ENCODE measurements at places on chromosomes 2 and 18. TPM values are rescaled to one million over a fixed set of nuclear protein-coding genes. Genes with fewer than 3 reads are reported as not detected.

The FBLN7 gene
- 1.7 TPM for polyA plus RNA-seq

The FAHD2B gene
- polyA plus RNA-seq: 15.5 TPM

The MSH2 gene
- polyA plus RNA-seq: 13.1 TPM

DNA sequence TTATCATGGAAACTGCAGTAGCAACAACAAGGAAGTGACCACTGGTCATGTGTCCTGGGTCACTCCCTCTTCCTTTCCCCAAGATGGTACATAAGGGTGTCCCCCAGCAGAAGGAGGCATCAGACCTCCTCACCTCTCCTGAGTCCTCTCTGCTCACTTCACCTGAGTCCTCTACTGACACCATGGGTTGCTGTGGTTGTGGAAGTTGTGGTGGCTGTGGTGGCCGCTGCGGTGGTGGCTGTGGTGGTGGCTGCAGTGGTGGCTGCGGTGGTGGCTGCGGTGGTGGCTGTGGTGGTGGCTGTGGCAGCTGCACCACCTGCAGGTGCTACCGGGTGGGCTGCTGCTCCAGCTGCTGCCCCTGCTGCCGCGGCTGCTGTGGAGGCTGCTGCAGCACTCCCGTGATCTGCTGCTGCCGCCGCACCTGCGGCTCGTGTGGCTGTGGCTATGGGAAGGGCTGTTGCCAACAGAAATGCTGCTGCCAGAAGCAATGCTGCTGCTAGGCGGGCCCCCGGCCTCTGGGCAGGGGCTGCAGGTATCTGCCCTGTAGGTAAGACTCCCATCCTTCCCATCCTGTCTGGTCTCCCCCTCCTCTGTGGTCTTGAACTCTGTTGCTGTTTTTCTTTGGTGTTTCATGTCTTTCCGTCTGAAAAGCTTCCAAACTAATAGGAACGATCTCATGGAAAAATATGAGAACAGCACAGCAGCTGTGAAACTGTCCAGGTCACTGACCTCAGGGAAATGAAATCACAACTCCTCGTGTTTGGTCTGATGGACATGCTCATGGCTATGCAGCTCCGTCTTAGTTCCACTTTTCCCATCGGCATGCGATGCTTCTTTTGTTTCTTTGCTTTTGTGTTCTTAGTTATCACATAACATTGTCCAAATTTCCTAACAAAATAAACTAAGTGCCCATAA is at the start of gene SCYGR4:
Gene SCYGR4, plus strand, starts transcription at position 183 of the 915 bp plus-strand sequence. Its CDS starts 0 bp downstream, at position 183.
- H3K4me3 ChIP-seq: no peak within 1 kb of the TSS
- no peak within 1 kb of the TSS for H3K27ac ChIP-seq

DNA sequence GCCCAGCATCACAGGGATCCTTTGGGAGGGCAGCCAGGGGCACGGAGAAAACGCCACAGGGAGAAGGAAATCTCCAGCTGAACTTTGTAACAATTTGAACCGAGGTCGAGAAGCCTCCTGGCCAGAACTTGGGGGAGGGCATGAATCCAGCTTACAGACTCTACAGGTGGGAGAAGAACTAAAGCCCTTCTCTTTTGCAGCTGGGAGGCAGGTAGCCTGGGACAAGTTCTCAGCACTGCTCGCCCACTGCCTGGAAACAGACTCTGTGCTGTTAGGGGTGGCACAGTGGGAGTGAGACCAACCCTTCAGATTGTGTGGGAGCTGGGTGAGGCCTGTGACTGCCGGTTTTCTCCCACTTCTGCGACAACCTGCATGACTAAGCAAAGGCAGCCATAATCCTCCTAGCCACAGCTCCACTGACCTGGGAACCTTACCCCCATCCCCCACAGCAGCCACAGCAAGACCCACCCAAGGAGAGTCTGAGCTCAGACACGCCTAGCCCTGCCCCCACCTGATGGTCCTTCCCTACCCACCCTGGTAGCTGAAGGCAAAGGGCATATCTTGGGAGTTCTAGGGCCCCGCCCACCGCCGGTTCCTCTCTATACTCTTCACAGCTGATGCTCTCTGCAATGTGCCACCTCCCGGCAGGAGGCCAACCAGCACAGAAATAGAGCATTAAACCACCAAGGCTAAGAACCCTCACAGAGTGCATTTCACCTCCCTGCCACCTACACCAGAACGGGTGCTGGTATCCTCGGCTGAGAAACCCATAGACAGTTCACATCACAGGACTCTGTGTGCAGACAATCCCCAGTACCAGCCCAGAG is 136.0 kb upstream of the SIX2 start:
- no peak for DNase-seq
- no peak overlapping the region for H3K4me3 ChIP-seq
- H3K27ac ChIP-seq: no peak overlapping the region
- H3K27me3 ChIP-seq: peaks cover 38% of the 10 kb centered on the region

DNA sequence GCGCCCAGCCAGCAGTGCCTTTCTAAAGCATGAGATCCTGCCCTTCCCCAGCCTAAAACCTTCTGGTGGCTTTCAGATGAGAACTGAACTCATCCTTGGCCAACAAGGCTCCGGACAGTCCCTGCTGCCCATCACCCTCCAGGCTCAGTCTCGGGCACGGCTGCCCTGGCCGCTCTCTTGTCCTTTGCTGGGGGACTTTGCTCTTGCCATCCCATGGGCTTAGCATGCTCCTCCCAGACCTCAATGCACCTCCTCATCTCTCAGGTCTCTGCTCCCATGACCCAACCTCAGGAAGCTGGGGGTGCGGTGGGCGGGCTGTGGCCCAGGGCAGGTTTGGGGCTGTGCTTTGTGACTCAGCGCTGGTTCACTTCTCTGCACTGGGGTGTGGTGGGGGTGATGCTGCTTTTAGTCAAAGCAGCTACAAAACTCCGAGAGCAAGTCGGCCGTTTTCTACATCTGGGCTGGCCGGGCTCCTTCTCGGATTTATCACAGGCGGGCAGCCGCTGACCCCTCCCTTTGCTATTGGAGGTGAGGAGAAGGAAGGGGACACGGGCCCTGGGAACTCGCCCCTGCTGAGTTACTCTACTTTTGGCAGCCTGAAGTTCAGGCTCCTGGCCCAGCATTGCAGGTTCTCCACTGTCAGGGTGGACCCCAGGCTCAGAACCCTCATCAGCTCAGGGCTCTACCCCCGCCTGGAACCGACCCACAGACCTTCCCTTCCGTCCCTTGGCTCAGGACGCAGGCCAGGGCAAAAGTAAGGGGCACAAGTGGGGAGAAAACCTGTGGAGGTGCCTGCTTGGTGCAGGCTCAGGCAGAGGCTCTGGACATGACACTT is 90.6 kb upstream of the TAF1B start:
- peaks cover 19% of the 10 kb centered on the region for H3K27me3 ChIP-seq
- no peaks in the 10 kb centered on the region for H3K36me3 ChIP-seq
- DNase-seq: no peak
- no peak overlapping the region for H3K27ac ChIP-seq
- H3K4me3 ChIP-seq: no peak overlapping the region

GRCh38 chr2:11558214-11558886 is 24.5 kb downstream of the GREB1 start:
- peak overlapping the region; percentile 29 for H3K27ac ChIP-seq
- H3K4me1 ChIP-seq: peaks cover 15% of the 10 kb centered on the region
- no peak for DNase-seq
- H3K4me3 ChIP-seq: no peak overlapping the region
- H3K36me3 ChIP-seq: no peaks in the 10 kb centered on the region

GRCh38 chr2:109563288-109563687 is 50.5 kb downstream of the SEPTIN10 start:
- H3K4me1 ChIP-seq: no peaks in the 10 kb centered on the region
- DNase-seq: no peak
- no peaks in the 10 kb centered on the region for H3K27me3 ChIP-seq

- DNase-seq: no peak
- peaks cover 75% of the 10 kb centered on the region for H3K27me3 ChIP-seq
- no peaks in the 10 kb centered on the region for H3K4me1 ChIP-seq
- no peaks in the 10 kb centered on the region for H3K36me3 ChIP-seq
- H3K4me3 ChIP-seq: no peak overlapping the region
Observed at GRCh38 chr2:118459426-118459825, 371.2 kb downstream of the INSIG2 start.

Measured in hepatocyte (in vitro differentiated cells).